ENCODE measurements at places on chromosomes 13 and 19. TPM values are rescaled to one million over a fixed set of nuclear protein-coding genes. Genes with fewer than 3 reads are reported as not detected.

CPB2 gene
- total RNA-seq: not detected

SYCN gene
- not detected for total RNA-seq

KIR3DL2 gene
- total RNA-seq: not detected

KCTD4 gene
- 4.5 TPM for total RNA-seq

POSTN gene
- total RNA-seq: 2.0 TPM

METTL21C gene
- 0.41 TPM for total RNA-seq

KANK3 gene
- total RNA-seq: 2.4 TPM

POMP gene
- total RNA-seq: 46.5 TPM

DLL3 gene
- 13.9 TPM for total RNA-seq

ZNF534 gene
- total RNA-seq: 3.3 TPM

FUT6 gene
- not detected for total RNA-seq

KLF1 gene
- total RNA-seq: 0.41 TPM

ZNF66 gene
- total RNA-seq: 16.3 TPM

ZNF221 gene
- total RNA-seq: 15.9 TPM

CYP2F1 gene
- not detected for total RNA-seq

KLK3 gene
- not detected for total RNA-seq

NOVA2 gene
- total RNA-seq: 8.6 TPM

USPL1 gene
- total RNA-seq: 39.5 TPM

GSK3A gene
- 16.3 TPM for total RNA-seq

CATSPERD gene
- total RNA-seq: 0.41 TPM

RDH8 gene
- not detected for total RNA-seq

VAV1 gene
- total RNA-seq: 0.82 TPM

SOX1 gene
- 4.5 TPM for total RNA-seq

SLITRK6 gene
- total RNA-seq: 2.4 TPM

CDX2 gene
- total RNA-seq: not detected

ZNF577 gene
- 64.8 TPM for total RNA-seq

SELENOV gene
- 0.41 TPM for total RNA-seq

ZNF296 gene
- under 0.01 TPM for total RNA-seq

PCID2 gene
- 48.5 TPM for total RNA-seq

NPHS1 gene
- 1.2 TPM for total RNA-seq

PAN3 gene
- 41.6 TPM for total RNA-seq

Measured in frontal cortex (tissue), 4 donors.